ENCODE measurements at places on chromosomes 7 and 10.

GRCh38 chr7:9201928-9202327, 768.5 kb downstream of the NXPH1 start:
- no peak for DNase-seq

- no peak for DNase-seq
Observed at GRCh38 chr7:44881610-44882009, 3.7 kb downstream of the PURB start.

GRCh38 chr7:21086688-21087087, 300.0 kb upstream of the SP8 start:
- DNase-seq = no peak

GRCh38 chr10:119251315-119251708, 43.9 kb downstream of the GRK5 start:
- no peak for DNase-seq

- no peak for DNase-seq
Observed at GRCh38 chr7:54354436-54354835, 187.7 kb upstream of the VSTM2A start.

DNA sequence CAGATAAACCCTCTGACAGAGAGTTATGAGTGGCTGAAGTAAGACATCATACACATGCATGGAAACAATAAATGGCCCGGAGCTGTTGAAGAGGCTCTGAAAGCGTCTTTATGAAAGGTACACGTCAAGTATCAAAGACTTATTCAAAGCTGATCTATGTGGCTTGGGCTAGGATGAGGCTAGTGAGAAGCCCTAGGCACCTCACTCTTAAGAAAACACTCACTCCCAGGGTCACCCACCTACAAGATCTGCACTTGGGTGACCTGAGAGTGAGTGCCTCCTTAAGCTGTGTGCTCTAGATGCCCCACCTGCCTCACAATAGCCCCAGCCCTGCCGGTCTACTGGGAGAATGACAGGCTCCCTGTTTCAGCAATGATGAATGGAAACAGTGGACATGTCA, 1.1 kb upstream of the GIMAP1 start:
- no peak for DNase-seq

GRCh38 chr7:149316606-149317005, 54.6 kb downstream of the ZNF783 start:
- no peak for DNase-seq

GRCh38 chr7:75776295-75776971, 4.4 kb upstream of the CCL26 start:
- no peak for DNase-seq

GRCh38 chr10:7436490-7437100, 25.8 kb upstream of the SFMBT2 start:
- DNase-seq = no peak

DNA sequence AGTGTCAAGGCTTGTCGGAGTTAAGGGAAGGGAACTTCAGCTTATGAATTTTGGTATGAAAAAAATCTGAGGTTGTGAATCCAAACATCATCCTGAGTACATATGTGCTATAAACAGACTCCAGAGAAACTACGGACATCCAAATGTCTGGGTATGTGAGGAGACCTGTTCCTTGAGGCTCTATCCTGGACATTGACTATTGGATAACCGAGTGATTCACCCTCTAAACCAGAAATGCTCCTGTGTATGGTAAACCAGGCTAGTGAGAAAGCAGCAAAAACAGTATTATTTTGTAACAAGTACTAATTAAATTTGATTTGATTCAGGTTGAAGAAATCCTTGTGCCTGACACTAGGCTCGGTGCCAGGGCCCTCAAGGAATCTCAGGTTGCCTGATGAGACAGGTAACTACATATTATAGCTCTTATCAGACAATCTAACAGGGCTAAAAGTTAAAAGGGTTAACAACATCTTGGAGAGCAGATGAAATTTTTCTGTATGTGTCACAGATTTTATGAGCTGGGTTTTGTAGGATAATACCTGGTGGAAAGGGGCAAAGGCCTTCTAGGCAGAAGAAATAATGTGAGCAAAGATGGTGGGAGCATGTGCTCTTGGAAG, 10.4 kb upstream of the STOX1 start:
- no peak for DNase-seq

GRCh38 chr7:43931346-43931745, 5.1 kb downstream of the UBE2D4 start:
- no peak for DNase-seq

- no peak for DNase-seq
Observed at GRCh38 chr7:126658684-126659083, 594.1 kb downstream of the GRM8 start.

DNA sequence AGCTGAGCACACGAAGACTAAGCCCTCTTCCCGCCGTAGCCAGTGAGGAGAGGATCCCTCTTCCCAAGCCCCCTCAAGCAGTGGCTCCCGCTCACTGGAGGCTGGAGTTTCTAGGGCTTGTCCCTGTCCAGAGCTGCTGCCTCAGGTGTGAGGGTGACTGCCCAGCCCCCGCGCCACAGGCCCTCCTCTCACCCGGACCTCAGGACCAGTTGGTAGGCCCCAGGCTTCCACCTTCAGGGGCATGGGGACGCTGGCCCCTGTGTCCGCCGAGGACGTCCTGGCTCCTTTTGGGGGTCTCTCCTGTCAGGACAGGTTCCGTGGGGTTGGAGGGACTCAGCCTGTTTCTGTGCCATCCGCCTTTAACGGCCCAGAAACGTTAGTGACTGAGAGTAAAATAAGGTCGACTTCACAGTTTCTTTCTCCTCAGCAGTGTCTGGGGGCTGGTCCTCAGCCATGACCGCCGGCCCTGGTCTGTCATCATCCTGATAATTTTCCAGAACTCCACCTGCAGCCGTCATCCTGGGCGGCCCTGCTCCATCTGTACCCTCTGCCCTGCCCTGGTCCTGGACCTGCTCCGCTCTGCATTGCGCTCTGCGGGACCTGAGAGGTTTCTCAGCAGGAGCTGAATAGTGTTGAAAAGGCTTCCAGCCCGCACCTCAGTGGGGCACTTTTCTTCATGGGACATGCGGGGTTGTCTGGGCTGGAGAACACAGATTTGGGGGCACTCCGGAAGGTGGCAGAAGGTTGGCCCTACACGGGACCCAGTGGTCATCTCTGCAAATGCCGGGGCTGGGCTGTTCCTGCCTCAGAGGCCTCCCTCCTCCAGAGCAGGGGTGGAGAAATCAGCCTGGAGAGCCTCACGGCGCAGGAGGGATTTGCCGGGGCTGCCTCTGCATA, 36.0 kb upstream of the FAM20C start:
- DNase-seq = no peak

GRCh38 chr7:38195804-38196595, 18.0 kb downstream of the STARD3NL start:
- no peak for DNase-seq

- DNase-seq = no peak
Observed at GRCh38 chr10:62651341-62651740, 153.2 kb upstream of the ADO start.

- no peak for DNase-seq
Observed at GRCh38 chr10:5013385-5013784, 9.7 kb upstream of the AKR1C2 start.

DNA sequence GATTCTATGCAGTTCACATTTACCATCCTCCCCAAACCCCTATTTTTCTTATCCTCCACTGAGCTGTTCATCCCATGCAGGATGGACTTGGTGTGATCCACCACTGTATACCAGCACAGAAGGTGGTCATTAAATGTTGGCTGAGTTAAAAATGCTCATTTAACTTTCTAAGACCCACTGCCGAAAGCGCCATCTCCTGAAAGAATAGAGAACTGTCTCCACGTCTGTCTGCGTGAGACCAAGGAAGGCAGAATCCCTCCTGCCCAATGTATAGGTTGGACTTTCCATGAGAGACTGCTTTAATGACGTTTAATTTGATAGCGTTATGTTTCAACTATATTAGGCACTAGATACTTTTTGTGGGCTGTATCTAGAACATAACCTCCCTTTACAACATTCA, 124.3 kb downstream of the GPAM start:
- no peak for DNase-seq

DNA sequence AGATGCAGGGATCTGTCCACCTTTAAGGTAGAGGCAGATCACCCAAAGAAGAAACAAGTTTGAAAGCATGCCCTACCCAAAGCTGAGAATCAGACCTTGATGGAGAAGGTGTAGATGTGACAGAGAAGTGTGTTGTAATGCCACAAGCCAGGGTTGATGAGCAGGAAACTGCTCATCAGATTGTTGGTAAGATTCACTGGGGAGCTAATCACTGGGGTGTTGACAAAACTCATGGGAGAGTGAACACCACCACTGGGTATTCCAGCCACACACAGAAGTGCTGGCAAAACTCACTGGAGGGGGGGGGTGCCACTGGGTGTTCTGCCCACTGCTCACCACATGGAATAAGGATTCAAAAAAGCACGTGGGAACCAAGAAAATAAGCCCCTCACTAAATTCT, 95.2 kb downstream of the IQUB start:
- DNase-seq = no peak

DNA sequence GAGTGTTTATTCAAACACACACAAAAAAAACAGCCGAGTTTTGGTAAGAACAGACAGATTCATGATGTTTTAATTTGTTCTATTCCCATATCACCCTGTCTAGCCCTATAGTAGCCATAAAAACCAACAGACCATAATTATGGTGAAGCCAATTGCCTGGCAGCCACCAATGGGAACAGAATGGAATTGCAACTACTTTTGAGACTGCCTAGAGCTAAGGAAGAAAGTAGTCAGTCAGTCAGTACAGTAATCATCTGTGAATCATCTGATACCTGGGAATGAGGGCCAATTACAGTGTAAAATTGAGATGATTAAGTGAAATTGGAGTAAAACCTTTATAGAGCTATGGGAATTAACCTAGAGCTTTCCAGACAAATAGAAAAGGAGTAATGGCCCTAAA, 952.7 kb upstream of the KCND2 start:
- no peak for DNase-seq

DNA sequence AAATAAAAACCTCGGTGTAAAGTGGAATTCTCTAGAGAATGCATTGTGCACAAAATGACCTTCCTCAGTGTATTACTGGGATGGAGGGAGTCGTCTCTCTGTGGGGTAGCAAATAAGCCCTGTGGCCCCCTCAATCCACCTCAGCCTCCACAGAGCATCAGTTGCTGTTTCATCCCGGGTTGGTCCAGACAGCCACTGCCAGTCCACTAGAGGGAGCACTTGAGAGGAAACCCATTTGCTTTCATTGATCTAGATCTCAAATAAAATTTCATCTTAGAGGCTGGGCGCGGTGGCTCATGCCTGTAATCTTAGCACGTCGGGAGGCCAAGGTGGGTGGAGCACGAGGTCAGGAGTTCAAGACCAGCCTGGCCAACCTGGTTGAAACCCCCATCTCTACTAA, 1128.7 kb downstream of the CNTNAP2 start:
- no peak for DNase-seq

GRCh38 chr10:51389415-51390321, 309.7 kb downstream of the CSTF2T start:
- no peak for DNase-seq

- DNase-seq = no peak
Observed at GRCh38 chr7:33981226-33981625, 75.9 kb downstream of the BMPER start.

- DNase-seq = no peak
Observed at GRCh38 chr10:47062441-47063200, 151.4 kb downstream of the PTPN20 start.

GRCh38 chr10:69929575-69929974, 123.1 kb upstream of the MACROH2A2 start:
- DNase-seq = no peak

GRCh38 chr10:4361581-4361980, 464.4 kb upstream of the AKR1E2 start:
- no peak for DNase-seq

- DNase-seq = no peak
Observed at GRCh38 chr10:65620404-65621048, 1305.3 kb upstream of the LRRTM3 start.

DNA sequence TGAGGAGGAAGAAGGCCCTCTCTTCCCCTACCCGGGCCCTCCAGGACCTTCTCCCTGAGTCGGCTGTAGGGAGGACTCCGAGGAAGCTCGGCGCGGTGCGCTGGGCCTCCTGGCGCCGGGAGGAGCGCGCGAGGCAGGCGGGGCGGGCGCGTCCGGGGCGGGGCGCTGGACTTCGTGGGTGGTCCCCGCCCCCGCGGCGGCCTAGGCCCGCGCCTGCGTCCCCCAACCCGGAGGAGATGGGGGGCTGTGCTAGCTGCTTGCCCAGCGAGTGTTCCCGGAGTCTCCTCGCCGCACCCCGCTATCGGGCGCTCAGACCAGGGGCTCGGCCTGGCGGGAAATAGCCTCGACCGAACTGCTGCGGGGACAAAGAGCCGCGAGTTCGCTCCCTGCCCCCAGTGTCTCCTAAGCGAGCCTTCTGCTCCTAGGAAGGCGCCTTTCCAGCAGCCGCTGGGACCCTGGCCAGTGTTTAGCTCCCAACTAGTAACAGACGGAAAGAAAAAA, 19.2 kb upstream of the SMO start:
- DNase-seq = no peak

DNA sequence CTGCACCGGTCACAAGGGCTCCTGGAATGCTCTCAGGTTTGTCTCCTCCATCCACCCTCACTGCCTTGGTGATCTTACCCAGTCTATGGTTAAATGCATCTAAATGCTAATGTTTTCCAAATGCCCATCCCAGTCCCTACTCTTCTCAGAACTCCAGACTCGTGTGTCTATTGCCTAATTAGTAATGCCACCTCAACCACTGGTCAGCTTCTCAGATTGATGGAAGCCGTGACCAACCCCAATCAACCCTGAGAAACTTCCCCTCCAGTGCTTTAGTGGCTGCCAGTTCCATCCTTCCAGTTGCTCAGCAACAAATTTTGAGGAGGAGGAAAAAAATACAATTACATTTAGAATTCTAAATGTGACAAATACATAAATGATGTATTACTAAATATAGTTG, 18.6 kb downstream of the NUDCD3 start:
- no peak for DNase-seq

- no peak for DNase-seq
Observed at GRCh38 chr10:118816471-118817168, 61.9 kb upstream of the CACUL1 start.

GRCh38 chr10:119496273-119496672, 46.2 kb downstream of the RGS10 start:
- no peak for DNase-seq

DNA sequence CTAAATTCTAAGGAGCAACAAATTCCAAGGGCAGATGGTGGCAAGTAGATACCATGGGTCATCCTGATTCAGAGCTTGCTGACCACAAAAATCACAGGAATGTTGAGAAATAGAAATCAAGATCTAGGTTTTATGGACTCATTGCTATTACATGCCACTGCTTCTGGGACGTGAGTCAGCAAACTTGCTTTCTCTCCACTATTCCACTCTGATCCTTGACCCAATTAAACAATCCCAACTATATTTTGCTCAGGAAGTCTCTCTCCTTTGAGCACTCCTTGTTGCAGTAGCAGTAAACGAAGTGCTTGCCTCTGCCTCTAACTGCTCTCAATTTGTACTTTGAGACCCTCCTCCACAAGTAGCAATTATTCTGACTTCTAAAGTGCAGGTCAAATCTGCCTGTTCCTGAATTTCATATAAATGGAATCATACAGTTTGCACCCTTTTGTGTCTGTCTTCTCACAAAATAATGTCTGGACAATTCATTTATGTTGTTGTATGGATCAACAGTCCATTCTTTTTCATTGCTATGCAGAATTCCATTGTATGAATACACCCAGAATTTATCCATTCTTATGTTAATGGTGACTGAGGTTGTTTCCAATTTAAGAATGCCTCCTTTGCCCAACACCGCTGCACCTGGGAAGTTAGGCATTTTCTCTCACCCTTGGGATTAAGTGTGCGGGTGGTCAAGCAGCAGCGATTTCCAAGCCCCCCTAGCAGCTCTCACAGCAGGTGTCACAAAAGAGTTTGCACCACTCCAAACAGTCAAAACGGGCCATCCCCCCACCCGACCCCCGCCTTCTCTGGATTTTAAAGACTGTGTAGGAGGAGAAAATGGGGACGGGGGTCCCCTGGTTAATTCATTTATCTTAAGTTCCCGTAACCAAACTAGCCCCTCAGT, 35.9 kb downstream of the ACSM6 start:
- no peak for DNase-seq

All from esophagus squamous epithelium (tissue), 5 donors.